NCI-H1105 treated with DMSO at 0.1 percent for 48 hours (cell line): ENCODE measurements at places on chromosomes 5 and 9.

DNA sequence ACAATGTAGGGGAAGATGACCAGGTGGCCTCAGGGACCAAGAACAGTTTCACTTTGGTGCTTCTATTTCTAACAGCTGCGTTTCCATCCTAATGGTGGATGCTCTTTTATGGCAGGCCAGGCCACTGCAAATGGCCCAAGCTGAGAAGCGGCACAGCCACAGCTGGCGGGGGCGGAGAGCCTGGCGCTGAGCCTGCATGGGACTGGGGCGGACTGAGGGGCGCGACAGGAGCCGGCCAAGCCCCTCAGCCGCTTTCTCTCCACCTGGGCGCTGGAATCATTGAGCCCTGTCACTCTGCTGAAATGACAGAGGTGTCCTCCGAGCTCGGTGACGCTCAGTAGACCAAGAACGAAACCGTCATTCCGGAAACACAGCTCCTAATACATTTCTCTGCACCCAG, 317.3 kb upstream of the PDE4D start:
- no peak for DNase-seq

DNA sequence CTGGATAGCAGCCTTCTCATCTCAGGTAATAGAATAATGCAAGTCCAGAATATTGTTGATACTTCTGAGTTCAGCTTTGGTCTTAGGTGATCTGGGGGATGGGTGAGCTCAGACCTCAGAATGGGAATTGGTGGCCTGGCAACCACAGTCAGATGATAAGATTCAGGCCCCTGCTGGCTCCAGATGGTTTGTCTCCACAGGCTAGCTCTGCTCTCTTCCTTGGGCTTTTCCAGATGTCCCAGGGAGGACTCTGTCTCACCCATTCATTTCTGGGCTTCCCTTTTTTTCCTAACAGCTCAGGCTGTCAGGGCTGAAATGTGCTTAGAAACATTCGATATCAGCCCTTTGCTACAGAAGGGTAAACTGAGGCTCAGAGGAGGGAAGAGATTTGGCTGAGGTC, 17.6 kb upstream of the TNFSF15 start:
- DNase-seq = no peak

GRCh38 chr5:104734046-104734445, 1171.5 kb upstream of the NUDT12 start:
- DNase-seq = no peak

- no peak for DNase-seq
These were observed 475.4 kb downstream of the DMAC1 start for GRCh38 chr9:7324152-7324598.

GRCh38 chr5:32565145-32565544, 20.2 kb upstream of the SUB1 start:
- no peak for DNase-seq

DNA sequence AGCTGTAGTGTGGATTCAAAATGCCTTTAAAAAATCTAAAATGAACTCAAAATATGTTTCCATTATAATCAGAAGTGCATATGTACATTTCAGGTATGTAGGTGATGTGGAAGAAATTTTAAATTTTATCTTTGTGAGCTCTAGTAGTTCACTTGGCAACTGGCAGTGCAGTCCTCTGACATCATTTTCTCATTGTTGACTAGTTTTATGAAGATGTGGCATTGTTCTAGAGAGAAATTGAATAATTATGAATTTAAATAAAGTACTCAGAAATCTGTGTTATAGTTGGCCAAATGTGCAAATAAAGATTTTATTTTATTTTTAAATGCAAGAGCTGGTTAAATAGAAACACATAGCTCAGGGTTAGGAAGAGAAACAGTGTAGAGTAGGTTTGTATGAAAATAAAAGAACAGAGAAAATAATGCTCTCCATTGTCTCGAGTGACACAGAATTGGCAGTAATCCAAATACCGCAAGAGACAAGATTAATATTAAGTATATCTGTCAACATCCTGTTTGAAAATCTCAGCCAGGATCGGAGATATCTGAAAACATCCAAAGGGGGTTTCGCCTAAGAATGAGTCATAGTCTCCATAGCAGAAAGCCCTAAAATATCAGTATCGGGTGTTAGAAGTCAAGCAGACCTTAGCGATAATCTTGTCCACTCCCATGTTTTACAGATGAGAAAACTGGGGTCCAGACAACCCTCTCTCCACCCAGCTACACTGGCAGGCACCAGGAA, 189.4 kb downstream of the CCDC192 start:
- peak; percentile 5 for DNase-seq

- no peak for DNase-seq
These were observed 14.1 kb upstream of the MOCS2 start for GRCh38 chr5:53123702-53124101.

DNA sequence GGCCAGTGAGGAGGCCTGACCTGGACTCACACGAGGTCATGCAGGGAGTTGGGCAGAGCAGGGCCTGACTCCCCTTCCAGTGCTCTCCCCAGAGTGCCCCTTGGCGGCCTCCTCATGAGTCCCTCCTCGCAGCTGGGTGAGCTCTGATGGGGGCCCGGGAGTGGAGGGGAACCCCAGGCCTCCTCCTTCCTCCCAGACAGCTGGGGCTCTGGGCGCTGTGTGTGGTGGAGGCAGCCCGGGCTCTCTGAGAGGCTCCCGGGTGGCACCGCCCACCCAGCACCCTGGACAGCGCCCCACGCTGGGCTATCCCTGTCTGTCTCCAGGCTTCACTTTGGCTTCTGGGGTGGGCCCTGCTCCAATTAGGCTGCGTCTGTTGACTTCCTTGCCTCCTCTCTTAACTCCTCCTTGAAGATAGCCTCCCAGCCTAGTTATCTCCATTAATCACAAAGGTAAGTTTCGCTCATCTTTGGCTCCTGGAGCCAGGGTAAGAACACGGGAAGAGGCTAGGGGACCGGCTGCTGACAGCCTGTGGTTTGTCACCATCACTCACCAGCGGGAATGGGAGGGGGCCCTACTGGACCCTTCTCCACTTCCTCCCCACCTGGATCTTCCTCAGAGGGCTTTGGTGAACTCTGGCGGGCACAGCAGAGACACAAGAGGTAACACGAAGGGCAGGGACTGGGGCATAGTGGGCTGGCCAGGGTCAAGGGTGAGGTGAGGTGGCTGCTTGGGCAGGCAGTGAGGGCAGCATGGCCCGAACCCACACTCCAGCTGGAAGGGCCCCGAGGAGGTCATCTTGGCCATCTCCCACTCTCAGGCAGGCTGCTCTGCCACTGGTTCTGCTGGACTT, 13.1 kb downstream of the PSD2 start:
- DNase-seq = no peak

DNA sequence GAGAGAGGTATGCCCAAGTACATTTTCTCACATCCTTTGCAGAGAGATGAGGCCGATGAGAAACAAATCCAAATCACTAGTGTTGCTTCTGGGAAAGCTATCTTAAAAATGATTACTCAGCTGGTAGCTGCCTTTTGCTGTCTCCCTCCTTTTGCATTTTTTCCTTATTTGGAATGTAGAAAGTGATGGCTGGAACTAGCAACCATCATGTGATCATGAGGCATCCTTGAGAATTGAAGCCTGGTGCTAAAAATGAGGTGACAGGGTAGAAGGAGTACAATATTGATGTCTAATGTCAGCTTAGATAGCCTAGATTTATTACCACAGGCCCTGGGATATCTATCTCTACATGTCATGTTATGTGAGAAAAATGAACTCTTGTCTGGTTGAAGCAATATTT, 109.3 kb upstream of the TAF11L2 start:
- no peak for DNase-seq

GRCh38 chr5:158879993-158880392, 219.7 kb downstream of the EBF1 start:
- no peak for DNase-seq

GRCh38 chr5:60163762-60164161, 270.2 kb upstream of the PDE4D start:
- DNase-seq = no peak

- DNase-seq = no peak
These were observed 35.3 kb downstream of the ERBIN start for GRCh38 chr5:65961633-65962032.

DNA sequence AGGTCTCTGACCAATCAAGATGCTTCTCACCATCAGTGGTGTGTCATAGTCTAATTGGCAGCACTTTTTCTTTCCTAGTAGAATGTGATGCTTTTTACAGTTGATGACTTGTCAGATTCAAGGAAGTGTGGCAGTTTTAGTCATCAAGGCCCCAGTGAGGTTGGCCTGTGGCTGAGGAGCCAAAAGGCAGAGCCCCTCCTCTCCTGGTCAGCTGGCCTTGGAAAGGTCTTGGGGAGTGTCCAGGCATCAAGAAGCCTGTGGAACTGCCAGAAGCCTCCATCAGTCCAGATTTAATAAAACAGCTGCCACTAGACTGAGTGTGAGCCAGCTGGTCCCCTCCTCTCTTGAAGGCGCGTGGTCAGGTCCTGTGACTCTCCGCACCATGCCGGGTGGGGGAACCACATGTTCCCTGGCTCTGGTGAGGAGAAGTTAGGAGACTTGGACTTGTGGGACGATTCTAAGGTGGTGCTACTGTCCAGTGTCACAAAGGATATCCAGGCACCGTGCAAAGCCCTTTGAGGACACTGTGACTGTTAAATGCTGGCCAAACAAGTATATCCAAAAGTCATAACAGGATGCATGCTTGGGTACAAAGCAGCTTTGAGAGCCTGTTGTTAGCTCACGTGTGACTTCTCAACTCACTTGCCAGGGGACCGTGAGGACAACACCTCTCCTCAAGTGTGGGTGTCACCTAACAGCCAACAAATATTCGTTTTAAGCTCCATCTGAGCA, 6.1 kb upstream of the ANGPTL2 start:
- no peak for DNase-seq

DNA sequence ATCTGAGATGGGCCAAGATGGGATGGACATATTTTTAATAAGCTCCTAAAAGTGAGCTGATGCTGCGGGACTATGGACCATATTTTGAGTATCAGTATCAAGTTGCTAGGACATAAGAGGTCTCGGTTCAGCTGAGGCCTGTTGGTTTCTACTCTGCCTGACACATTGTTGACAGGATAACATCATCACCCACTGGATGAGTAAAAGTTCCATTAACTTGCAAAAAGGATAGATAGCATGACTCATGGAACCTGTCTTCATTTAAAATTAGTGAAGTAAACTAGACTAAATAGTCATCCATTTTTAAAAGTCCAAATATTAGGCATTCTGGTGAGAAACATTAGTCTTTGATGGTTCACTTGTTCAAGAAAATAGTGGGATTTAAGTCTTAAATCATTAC, 33.3 kb downstream of the PARP8 start:
- no peak for DNase-seq

DNA sequence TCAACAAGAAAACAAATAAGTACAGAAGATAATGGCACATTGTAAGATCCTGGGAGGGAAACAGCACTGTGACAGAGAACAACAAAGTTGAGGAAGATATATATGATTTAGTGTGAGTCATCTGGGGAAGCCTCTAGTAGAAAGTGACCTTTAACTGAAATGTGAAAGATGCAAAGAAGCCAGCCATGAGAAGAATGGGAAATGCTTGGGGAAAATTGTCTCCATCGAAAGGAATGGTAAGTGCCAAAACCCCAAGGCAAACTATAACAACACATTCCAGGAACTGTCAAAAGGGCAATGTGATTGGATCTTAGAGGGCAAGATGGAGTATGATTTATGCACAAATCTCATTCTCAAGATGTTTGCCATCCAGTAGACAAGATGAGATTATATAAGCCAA, 537.8 kb upstream of the BRINP1 start:
- DNase-seq = no peak

DNA sequence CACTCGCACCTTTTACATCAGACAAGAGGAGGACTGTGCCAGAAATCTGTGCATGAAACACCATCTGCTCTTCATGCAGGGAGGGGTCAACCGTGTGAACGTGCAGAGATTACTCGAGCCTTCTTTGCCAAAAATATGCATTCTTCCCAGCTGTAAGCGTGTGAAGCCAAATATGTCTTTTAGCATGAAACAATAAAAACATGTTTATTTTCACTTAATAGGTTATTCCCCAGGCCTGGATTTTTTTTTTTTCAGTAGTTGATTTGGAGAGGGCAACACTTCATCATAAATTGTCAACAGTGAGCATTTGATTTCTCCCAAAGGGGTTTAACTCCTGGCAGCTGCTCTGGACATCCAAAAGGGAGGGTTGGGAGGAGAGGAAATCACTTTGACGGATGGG, 23.8 kb downstream of the PLAC8L1 start:
- DNase-seq = no peak

DNA sequence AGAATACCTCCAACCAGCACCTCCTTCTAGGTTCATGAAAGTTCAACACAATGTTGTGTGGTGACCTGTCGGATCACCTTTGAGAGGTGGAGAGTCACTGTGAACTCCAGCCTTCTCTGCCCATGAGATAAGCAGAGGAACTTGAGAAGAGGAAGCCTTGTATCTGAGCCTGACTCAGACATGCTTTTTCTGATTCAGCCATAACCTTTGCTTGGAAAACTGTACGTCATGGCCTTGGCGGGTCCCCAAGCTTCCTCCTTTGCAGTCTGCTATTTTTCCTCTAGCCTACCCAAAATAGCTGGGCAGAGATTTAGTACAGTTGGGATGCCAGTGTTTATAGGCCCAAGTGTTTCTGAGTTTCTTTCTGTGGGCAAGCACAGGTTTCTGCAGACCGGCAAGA, 274.7 kb downstream of the CETN3 start:
- DNase-seq = no peak

DNA sequence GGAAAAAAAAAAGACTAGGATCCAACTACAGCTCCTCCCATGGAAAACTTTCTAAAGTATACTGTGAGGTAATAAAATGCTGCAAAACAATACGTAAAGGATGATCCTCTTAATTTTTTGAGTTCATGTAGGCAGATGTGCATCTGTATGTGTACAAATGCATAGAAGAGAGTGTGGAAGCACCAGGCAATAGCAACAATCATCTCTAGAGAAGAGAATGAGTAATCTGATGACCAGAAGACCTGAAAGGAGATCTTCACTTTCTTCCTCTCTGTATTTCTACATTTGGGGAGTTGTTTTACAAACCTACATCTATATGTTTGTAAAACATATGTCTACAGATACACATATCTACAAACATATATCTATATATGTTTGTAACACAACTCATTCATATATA, 29.3 kb upstream of the SPDL1 start:
- DNase-seq = no peak

GRCh38 chr5:58127255-58128220, 332.3 kb downstream of the PLK2 start:
- DNase-seq = no peak

DNA sequence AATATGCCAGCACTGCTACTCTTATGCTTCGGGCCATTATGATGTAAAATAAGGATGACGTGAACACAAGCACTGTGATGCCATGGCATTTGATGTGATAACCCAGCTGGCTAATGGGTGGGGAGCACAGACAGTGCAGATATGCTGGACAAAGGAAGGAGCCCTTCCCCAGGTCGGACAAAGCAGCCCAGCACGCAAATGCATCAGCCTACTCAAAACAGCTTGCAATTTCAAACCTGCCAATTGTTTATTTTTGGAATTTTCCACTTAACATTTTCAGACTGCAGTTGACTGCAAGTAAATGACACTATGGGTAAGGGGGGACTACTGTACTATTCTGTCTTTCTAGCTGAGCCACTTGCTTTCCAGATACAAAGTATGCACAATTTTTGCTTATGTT, 181.3 kb downstream of the DCP2 start:
- DNase-seq = no peak

- no peak for DNase-seq
These were observed 298.7 kb upstream of the CDH6 start for GRCh38 chr5:30894811-30895210.

GRCh38 chr9:136300016-136300545, 3.8 kb downstream of the CCDC187 start:
- DNase-seq = no peak

- DNase-seq = no peak
These were observed 391.2 kb upstream of the SGCD start for GRCh38 chr5:155935723-155936122.

GRCh38 chr5:168480601-168481000, 5.7 kb upstream of the RARS1 start:
- no peak for DNase-seq
